ENCODE measurements at places on chromosomes 2 and 18. TPM values are rescaled to one million over a fixed set of nuclear protein-coding genes. Genes with fewer than 3 reads are reported as not detected.
A peak's percentile ranks its signal among the peaks of the same experiment; 100 is the strongest.

Gene SIX2
- 1.3 TPM for polyA plus RNA-seq

Gene ANKRD30BL
- not detected for polyA plus RNA-seq

- no peak overlapping the region for H3K4me3 ChIP-seq
- H3K27ac ChIP-seq = peak overlapping the region; percentile 84
- no peaks in the 10 kb centered on the region for H3K36me3 ChIP-seq
- H3K4me1 ChIP-seq = peaks cover 20% of the 10 kb centered on the region
- no peaks in the 10 kb centered on the region for H3K27me3 ChIP-seq
- no peak for DNase-seq
Observed at GRCh38 chr18:31207391-31207790, 44.7 kb upstream of the DSC1 start.

DNA sequence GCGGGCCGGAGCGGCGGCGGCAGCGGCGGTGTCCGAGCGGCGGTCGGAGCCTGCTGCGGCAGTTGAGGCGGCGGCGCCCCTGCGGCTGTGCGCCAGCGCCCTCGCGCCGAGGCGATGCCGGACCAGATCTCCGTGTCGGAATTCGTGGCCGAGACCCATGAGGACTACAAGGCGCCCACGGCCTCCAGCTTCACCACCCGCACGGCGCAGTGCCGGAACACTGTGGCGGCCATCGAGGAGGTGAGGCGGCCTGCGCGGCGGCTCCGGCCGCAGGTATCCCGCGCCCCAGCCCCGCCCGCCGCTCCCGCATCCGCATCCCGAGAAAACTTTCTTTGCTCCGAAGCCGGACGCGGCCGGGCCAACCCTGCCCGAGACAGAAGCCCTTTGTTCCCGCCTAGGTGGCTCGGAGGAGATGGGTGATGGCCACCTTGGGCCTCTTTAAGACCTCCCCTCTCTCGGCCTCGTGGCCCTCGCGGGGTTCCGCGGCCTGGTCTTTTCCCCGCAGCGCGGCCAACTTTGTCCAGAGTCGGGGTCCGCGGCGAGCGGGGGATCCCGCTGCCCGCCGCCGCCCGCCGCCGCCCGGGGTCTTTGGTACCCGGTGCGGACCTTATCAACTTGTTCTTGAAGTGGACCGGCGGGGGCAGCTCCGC lies 504 bp downstream of the ASAP2 start:
- H3K36me3 ChIP-seq = no peaks in the 10 kb centered on the region
- H3K27me3 ChIP-seq = no peaks in the 10 kb centered on the region
- H3K4me1 ChIP-seq = peaks cover 19% of the 10 kb centered on the region
- H3K4me3 ChIP-seq = peak overlapping the region; percentile 87
- DNase-seq = no peak

DNA sequence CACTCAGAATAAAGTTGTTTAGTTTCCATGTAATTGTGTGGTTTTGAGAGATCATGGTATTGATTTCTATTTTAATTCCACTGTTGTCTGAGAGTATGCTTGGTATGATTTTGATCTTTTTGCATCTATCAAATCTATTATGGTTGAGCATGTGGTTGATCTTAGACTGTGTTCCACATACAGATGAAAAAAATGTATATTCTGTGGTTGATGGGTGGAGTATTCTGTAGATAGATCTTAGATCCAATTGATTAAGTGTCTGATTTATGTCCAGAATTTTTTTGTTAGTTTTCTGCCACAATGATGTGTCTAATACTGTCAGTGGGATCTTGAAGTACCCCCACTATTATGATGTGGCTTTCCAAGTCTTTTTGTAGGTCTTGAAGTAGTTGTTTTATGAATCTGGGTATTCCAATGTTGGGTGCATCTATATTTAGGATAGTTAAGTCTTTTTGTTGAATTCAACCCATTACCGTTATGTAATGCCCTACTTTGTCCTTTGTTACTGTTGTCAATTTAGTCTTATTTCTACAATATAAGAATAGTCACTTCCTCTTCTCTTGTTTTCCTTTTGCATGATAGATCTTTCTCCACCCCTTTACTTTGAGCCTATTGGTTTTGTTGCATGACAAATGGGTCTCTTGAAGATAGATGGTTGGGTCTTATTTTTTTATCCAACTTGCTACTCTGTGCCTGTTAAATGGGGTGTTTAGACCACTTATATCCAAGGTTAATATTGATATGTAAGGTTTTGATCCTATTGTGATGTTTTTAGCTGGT lies 101.8 kb downstream of the TRABD2A start:
- H3K4me1 ChIP-seq = no peaks in the 10 kb centered on the region
- DNase-seq = no peak
- no peaks in the 10 kb centered on the region for H3K27me3 ChIP-seq
- H3K36me3 ChIP-seq = no peaks in the 10 kb centered on the region

GRCh38 chr2:96843538-96844268 lies at the start of gene ANKRD23:
Gene ANKRD23, minus strand, starts transcription at chr2:96844021. Its CDS starts 29 bp downstream, at chr2:96843992.
- no peak for DNase-seq
- H3K4me3 ChIP-seq = no peak within 1 kb of the TSS
- no peaks in the 10 kb centered on the region for H3K36me3 ChIP-seq
- no peaks in the 10 kb centered on the region for H3K4me1 ChIP-seq

DNA sequence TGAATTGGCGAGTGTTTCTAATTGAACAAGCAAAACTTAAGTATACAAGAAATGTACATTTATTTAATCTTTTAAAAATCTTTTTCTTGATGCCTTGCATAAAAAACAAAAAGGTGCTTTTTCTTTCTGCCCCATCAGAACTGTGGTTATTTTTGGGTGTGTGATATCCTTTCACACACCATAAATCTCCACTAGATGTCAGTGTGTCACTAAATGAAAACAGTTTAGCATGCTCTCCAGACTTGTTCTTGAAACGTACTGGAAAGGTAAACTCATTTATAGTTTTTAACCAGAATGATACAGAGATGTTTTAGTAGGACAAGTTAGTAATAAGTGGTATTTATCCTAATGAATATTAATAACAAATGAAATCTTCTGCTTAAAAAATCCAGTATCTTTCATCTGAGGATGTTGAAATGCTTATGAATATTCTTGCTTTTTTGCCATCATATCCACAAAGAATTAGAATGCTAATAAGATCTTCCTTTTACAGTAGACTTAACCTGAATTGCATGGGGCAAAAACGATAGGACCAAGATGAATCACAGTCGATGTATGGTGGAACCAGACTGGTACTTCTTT lies 96.8 kb downstream of the UBE2E3 start:
- H3K27me3 ChIP-seq = no peaks in the 10 kb centered on the region
- no peak overlapping the region for H3K4me3 ChIP-seq
- no peaks in the 10 kb centered on the region for H3K4me1 ChIP-seq
- no peaks in the 10 kb centered on the region for H3K36me3 ChIP-seq
